ENCODE measurements at places on chromosomes 7 and 10. TPM values are rescaled to one million over a fixed set of nuclear protein-coding genes. Genes with fewer than 3 reads are reported as not detected.
A peak's percentile ranks its signal among the peaks of the same experiment; 100 is the strongest.

The ANKRD2 gene
- total RNA-seq: not detected

The KCP gene
- total RNA-seq: not detected

The HACD1 gene
- total RNA-seq: 1.5 TPM

DNA sequence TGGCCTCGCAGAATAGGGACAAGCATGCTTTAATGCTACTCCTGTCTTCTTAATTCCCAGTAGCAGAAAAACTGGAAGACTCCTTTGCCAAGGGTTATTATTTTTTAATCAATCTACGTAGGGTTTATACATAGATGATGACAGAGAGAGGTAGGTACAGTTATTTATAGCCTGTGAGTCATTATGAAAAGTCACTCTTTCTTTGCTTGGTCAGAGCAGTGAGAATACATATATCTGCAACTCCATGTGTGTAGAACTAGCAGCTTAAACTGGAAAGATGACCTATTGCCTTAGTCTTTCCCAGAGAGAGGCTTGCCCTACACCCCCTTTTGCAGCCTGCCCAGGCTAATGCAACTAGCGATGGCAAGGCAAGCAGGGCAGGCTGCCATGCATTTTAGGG is 1050.6 kb downstream of the NRG3 start:
- DNase-seq: no peak
- no peak overlapping the region for H3K27ac ChIP-seq
- no peaks in the 10 kb centered on the region for H3K4me1 ChIP-seq
- H3K36me3 ChIP-seq: no peaks in the 10 kb centered on the region

GRCh38 chr7:30785786-30786185 is 14.6 kb downstream of the MINDY4 start:
- DNase-seq: no peak
- no peaks in the 10 kb centered on the region for H3K4me1 ChIP-seq
- H3K27ac ChIP-seq: no peak overlapping the region
- no peaks in the 10 kb centered on the region for H3K27me3 ChIP-seq
- no peak overlapping the region for H3K4me3 ChIP-seq

GRCh38 chr7:66323114-66323796 is 118.1 kb downstream of the TPST1 start:
- DNase-seq: no peak
- H3K4me1 ChIP-seq: no peaks in the 10 kb centered on the region
- no peak overlapping the region for H3K4me3 ChIP-seq
- H3K36me3 ChIP-seq: no peaks in the 10 kb centered on the region

DNA sequence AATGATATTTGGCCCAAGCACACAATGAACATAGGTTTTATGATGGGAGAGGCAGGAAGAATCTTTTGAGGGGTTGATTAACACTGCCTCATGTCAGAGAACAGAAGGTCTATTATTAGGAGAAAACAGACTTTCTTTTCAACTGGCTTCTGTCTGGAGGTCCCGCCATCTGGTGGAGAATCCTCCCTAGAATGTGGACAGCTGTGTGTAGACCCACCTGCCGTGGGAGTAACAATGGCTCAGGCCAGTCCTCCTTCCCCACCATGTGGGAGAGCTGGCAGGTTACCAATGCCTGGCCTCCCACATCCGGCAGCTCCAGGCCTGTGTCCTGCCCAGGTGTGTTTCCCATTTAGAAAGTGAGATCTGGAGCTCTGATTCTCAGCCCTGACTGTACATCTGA is 70.4 kb upstream of the AOAH start:
- peaks cover 29% of the 10 kb centered on the region for H3K4me1 ChIP-seq
- peaks cover 3% of the 10 kb centered on the region for H3K27me3 ChIP-seq
- H3K27ac ChIP-seq: no peak overlapping the region
- H3K36me3 ChIP-seq: peaks cover 10% of the 10 kb centered on the region
- no peak for DNase-seq
- H3K4me3 ChIP-seq: no peak overlapping the region

DNA sequence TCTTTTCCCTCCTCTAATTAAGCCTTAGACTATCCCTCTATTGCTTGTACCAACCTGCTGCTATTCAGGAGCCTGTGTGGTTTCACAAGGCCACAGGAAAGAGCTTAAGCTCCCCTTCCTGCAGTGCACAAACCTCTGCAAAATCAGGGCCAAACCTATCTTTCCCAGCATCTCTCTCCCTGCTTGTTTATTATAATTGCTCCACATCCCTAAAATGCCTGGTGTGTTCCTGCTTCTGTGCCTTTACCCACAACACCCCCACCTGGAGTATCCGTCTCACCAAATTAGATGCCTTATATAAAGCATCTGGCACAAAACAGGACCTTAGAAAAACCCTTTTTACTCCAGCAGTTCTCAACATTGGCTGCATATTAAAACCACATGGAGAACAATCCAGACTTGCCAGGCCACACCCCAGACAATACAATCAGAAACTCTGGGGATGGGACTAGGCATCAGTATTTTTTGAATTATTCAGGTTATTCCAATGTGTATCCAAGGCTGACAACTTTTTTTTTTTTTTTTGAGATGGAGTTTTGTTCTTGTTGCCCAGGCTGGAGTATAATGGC is 16.7 kb downstream of the SEC31B start:
- DNase-seq: no peak
- H3K4me1 ChIP-seq: peaks cover 86% of the 10 kb centered on the region
- no peak overlapping the region for H3K4me3 ChIP-seq
- H3K36me3 ChIP-seq: peaks cover 60% of the 10 kb centered on the region
- H3K27ac ChIP-seq: peak overlapping the region; percentile 54

DNA sequence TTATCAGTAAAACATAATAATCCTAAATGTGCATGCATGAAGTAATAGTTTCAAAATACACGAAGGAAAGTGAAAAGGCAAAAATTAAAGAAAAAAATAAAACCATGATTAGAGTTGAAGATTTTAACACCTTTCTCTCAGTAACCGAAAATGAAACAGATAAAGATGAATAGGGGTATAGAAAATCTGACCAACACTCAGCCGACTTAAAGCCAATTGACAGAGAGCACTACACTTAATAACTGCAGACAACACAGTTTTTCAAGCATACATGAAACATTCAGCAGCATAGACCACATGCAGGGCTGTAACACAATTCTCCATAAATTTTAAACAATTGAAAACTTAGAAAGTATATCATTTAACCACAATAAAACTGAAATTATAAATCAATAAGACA is 76.1 kb downstream of the CUBN start:
- no peaks in the 10 kb centered on the region for H3K4me1 ChIP-seq
- no peak for DNase-seq
- H3K4me3 ChIP-seq: no peak overlapping the region
- peaks cover 4% of the 10 kb centered on the region for H3K36me3 ChIP-seq
- H3K27me3 ChIP-seq: no peaks in the 10 kb centered on the region

GRCh38 chr10:125827133-125827532 is 3.8 kb downstream of the BCCIP start:
- H3K4me1 ChIP-seq: peaks cover 11% of the 10 kb centered on the region
- no peak for DNase-seq
- no peaks in the 10 kb centered on the region for H3K27me3 ChIP-seq
- H3K4me3 ChIP-seq: no peak overlapping the region

- H3K4me1 ChIP-seq: no peaks in the 10 kb centered on the region
- H3K36me3 ChIP-seq: no peaks in the 10 kb centered on the region
- no peak overlapping the region for H3K27ac ChIP-seq
- no peaks in the 10 kb centered on the region for H3K27me3 ChIP-seq
- no peak for DNase-seq
- H3K4me3 ChIP-seq: no peak overlapping the region
Observed at GRCh38 chr7:102260856-102261255, 25.8 kb upstream of the SH2B2 start.

GRCh38 chr7:127689194-127689772 is 37.3 kb downstream of the SND1 start:
- H3K4me3 ChIP-seq: no peak overlapping the region
- no peak for DNase-seq
- H3K27me3 ChIP-seq: no peaks in the 10 kb centered on the region

GRCh38 chr10:15505329-15505728 is 134.2 kb upstream of the FAM171A1 start:
- H3K27ac ChIP-seq: no peak overlapping the region
- H3K27me3 ChIP-seq: peaks cover 13% of the 10 kb centered on the region
- no peak for DNase-seq
- no peaks in the 10 kb centered on the region for H3K36me3 ChIP-seq
- H3K4me3 ChIP-seq: no peak overlapping the region

- H3K4me1 ChIP-seq: no peaks in the 10 kb centered on the region
- DNase-seq: no peak
Observed at GRCh38 chr10:63760708-63761047, 239.5 kb downstream of the REEP3 start.

DNA sequence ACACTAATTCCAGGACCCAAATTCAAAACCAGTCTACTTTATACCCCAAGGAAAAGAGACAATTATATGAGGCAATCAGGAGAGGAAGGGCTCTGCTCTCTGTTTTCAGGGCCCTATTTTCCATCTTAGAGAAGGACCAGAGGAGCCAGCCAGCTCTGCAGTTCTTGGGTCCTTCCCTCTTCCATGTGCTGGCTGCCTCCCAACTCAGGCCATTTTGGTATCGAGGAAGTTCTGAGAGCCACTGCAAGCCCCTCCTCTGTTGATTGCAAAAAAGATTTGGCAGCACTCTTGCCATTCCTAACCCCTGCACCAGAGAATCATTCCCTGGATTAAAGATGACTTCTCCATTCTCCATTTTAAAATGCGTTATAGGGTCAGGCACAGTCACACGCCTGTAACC is 151.2 kb downstream of the AOAH start:
- peaks cover 2% of the 10 kb centered on the region for H3K36me3 ChIP-seq
- DNase-seq: no peak
- no peak overlapping the region for H3K4me3 ChIP-seq
- H3K4me1 ChIP-seq: peaks cover 10% of the 10 kb centered on the region
- no peak overlapping the region for H3K27ac ChIP-seq

Data from activated T-helper 1 cell treated with anti-CD3 and anti-CD28 coated beads, Interleukin-12 subunit alpha, Interleukin-12 subunit beta, Interleukin-2, Interleukin-4 antibody, amounts not matched to agents 30 ng/mL and 10 ng/mL and 1 ng/mL, durations not matched to agents 14 hours and 24 hours and 36 hours (primary cell).